CD4-positive, alpha-beta T cell treated with Interleukin-17A for 4 hours (primary cell): ENCODE measurements at places on chromosomes 5 and 9.

DNA sequence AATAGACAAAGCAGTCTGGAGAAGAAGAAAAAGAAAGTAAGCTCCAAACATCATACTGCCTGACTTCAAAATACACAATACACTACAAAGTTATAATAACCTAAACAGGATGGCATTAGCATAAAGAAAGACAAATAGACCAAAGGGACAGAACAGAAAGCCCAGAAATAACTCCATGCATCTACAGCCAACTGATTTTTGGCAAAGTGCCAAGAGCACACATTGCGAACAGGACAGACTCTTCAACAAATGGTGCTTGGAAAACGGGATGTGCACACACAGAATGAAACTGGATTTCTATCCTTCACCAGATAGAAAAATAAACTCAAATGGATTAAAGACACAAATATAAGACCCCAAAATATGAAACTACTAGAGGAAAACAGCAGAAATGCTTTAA lies 66.6 kb upstream of the SPATA31E1 start:
- DNase-seq = no peak

DNA sequence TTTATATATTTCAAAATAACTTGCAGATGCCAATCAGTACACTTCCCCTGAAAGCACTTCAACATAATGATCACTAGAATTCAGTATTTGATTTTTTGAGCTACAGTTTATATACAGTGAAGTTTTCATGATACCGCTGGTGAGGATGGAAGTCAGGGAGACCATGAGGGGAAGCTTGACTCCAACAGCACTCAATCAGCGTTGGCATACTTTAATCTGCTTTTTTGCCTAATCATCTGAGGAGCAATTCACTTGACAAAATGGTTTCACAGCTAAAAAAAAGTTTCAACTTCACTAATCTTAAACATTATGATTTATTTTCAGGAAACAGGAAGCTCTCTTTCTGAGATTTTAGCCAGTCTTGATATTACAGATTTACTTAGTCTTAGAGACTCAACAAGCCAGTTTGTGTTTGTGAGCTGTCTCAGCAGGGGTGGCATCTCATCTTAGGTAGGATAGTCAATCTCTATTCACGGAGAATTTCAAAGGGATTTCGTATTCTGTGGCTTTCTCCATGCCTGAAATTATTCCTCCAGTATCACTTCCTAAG lies 111.4 kb upstream of the ARRDC3 start:
- no peak for DNase-seq

GRCh38 chr9:86838519-86839497 lies 108.5 kb downstream of the GAS1 start:
- DNase-seq = no peak

GRCh38 chr5:143239882-143240518 lies 163.5 kb downstream of the NR3C1 start:
- DNase-seq = no peak

- DNase-seq = no peak
Measured at GRCh38 chr9:129781131-129781530, 21.9 kb upstream of the TOR1B start.

DNA sequence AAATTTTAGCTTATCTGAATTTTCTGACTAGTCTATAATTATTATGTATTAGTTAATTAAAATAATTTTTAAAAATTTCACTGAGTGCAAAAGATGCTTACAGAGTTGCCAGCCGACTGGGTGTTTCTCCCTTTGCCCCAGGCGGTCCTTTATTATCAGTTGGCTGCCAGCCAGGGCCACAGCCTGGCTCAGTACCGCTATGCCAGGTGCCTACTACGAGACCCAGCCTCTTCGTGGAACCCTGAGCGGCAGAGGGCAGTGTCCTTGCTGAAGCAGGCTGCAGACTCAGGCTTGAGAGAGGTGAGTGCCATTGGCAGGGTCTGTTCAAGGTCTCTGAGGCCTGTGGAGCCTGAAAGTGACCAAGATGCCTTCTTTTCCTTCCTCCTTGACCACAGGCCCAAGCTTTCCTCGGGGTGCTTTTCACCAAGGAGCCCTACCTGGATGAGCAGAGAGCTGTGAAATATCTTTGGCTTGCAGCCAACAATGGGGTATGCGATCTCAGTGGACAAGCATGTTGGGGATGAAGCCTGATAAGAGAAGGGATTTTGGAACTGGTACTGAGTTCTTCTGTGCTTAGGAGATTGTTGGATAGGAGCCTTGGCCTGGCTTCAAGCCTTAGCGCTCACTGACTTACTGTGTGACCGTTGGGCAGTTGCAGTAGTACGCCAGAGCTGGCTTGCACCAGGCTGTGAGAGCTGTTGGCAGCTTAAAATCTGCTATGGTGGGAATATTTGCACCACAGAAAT lies 10.6 kb downstream of the DELE1 start:
- DNase-seq = no peak

GRCh38 chr5:35198075-35198474 lies 32.2 kb downstream of the PRLR start:
- DNase-seq = no peak

DNA sequence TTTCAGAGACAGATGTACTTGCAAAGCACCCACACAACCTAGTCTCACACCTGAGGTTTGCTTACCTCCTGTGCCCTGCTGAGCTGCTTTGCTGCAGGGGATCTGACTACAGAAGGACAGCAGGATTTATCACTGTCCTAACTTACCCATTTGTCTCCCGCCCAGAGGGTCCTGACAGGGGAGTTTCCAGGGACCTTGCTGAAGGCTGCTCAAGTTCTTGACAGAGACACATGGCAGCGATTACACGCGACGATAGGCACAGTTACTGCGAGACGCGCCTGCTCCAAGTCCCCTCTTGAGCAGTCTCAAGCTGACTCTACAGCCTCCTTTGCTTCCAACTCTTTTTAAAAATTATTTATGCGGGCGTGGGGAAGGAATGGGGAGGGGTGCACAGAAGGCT lies 24.6 kb upstream of the GALNT10 start:
- no peak for DNase-seq

GRCh38 chr9:517993-518392 lies 303.3 kb downstream of the DOCK8 start:
- no peak for DNase-seq

DNA sequence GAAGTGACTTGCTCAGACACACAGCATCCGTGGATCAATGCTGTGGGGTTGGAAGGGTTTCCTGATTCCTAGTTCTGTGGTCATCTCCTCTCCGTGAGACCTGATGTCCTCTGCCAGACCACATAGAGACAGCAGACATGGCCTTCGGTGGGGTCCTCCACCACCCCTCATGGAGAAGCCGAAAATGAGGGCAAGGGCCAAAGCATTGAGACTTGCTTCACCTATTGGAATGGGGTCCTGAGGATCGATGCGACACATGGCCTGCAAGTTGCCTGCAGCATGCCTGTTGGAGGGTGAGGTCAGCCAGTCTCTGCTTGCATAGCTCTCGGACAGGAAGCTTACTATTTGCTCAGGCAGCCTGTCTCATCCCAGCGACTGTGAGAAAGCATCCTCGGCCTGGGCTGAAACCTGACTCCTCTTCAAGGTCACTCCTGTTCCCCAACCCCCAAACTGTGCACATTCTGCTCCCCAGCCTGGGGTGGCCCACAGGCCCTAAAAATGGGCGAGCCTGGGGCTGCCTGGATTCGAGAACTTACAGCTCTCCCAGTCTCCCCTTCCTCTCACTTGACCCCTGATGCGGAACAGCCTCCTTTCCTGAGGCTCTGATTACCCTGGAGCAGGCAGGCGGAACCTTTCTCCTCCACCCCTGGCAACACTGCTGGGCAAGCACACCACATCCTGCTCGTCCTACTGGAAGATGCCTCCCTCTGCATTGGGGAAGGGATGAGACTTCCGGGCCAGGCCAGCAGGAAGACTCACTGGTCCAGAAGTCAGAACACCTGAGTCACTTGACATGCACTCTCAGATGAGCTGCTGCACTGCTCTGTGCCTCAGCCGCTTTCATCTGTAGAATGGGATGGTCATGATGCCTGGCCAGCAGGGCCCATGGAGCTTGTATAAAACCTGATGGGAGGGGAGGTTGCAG lies 186.9 kb downstream of the RGS3 start:
- no peak for DNase-seq

DNA sequence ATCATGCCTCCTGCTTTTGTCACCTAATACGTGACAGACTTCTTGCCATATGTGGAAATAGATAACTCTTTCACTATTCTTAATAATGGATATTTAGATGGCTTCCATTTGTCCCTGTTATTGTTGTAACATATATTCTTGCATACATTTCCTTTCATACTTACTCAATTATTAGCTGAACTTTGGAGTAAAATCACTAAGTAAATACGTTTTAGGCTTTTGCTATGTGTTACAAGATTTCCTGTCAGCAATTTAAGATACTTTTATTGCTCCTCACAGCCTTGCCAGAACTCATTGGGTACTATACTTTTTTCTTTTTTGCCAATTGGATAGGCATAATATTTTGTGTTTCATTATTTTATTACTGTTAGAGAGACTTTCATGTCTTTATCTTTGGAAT lies 26.9 kb downstream of the CCNH start:
- DNase-seq = no peak

DNA sequence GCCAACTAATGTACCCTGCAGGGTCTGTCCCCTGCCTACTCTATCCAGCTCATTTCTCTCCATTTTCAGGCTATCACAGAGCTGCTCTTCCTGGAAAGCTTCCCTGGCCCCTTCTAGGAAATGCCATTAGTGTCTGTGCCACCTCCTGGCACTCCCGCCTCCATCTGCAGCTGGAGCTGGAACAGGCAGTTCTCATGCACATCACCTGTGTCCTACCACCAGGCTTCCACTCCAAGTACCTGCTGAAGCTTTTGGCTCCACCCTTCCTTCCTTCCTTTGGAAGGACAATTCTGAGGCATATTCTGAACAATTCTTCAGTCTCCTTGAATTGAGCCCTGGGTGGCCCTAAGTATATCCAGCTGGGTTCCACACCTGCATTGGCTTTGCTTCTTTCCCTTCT lies 156.2 kb upstream of the ZNF618 start:
- DNase-seq = no peak

GRCh38 chr9:13027879-13028278 lies 251.6 kb downstream of the MPDZ start:
- DNase-seq = no peak

- no peak for DNase-seq
Measured at GRCh38 chr9:136654820-136655535, 7.7 kb upstream of the EGFL7 start.

DNA sequence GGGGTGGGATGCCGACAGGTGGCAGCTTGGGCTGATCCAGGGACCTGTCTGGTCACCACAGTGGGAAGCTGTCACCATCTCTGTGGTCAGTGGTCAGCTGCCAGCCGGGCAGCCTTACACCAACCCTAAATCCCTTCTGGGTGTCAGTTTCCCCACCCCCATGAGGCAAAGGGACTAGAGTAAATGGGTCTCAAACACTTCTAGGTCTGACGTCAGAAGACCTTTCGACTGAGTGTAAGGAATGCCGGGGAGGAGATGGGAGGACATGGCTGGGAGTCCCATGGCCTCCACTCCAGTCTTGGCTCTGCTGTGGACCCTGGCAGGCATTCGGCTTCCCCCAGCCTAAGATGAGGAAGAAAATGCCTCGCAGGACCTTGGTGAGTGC lies 40.3 kb upstream of the SLC25A51 start:
- DNase-seq = no peak

DNA sequence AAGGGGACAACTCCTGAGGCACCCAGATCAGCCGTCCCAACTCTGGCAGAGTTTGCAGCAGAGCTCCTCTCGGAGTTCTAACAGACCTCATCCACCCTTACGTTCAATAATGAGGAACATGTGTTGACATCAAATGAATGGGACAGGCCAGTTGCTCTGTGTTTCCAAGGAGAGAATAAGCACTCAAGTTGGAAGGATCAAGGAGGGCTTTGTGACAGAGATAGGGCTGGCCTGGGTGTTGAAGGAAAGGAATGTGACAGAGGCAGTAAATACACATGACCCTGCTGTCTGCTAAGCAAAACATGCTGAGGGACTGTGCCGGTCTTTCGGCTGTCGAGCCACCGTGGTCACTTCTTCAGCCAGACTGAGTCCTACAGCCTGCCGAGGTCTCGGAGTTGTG lies 48.2 kb downstream of the GPR107 start:
- DNase-seq = no peak

DNA sequence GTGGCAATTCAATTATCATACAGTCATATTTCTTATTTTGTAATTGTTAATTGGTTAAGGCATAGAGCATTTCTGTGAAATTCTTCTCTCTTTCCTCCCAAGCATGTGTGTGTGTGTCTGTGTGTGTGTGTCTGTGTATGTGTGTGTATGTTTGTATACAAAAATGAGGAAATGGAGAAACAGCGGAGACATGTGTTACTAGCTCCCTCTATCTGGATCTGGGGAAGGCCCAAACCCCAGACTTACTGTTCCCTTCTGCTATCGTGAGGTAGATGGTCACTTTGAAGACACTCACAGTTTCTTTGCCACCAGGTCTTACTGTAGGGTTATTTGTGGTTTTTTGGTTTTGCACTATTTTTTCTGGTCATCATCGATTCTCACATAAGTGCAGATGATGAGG lies 11.4 kb upstream of the C5orf63 start:
- DNase-seq = no peak

DNA sequence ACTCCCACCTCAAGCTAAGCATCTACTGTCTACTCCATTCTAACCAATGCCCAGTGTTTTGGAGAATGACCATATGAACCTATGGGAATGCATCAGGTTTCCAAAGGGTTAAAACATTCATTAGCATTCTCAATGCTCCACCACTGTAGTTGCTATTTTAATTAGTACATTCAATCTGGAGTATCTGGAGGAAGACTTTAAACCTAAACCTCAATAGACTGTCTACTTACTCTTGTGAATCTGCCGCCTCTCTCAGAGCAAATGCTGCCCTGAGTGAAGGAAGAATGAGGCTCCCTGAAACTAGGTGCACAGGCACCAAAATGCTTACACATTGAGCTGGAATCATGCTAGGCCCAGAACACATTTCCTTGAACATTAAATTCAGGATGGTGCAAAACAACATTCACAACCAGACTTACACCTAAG lies 2.0 kb downstream of the ENC1 start:
- no peak for DNase-seq

- no peak for DNase-seq
Measured at GRCh38 chr9:118652912-118653311, 716.3 kb downstream of the BRINP1 start.

- DNase-seq = no peak
Measured at GRCh38 chr5:65141493-65141892, 340.2 kb downstream of the ADAMTS6 start.

DNA sequence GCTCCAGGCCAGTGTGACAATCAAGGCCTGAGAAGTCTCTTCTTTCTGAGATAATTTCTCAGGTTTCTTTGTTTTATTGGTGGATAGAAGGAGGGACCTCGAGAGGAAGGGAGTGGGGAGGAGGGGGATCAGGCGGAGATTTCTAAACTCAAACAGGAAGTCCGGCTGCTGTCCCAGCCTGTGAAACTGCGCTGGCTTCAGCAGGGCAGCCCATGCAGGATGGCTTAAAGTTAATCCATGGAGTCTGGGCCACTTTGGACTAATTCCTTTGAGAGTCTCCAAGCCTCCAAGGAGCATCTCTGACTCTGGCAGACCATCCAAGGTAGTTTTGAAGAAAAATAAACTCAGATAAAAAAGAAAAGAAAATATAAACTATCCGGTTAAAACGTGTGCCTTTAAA lies 378.5 kb downstream of the MLLT3 start:
- DNase-seq = no peak

DNA sequence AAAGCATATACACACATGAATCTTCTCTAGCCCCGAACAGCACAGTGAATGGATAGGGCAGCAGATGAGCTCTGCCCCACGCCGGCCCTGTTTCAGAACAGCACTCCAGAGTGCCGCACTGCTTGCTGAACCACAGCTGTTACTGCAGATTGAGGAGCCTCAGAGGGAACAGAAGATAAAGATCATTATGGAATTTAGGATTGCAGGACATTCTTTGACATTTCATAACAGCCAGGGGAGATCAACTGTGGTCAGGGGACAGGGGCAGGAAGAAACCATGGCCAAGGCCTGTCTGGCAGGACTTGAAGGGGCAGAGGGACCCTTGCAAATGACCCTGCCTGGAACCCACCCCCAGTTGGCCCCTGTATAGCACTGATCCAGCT lies 20.6 kb downstream of the IRF1 start:
- DNase-seq = no peak
